ENCODE measurements at places on chromosomes 11 and 22.

- no peak for DNase-seq
These were observed 32.3 kb downstream of the RSPH14 start for GRCh38 chr22:23109441-23109978.

GRCh38 chr11:110786226-110786902 is 74.1 kb upstream of the ARHGAP20 start:
- DNase-seq, result no peak

DNA sequence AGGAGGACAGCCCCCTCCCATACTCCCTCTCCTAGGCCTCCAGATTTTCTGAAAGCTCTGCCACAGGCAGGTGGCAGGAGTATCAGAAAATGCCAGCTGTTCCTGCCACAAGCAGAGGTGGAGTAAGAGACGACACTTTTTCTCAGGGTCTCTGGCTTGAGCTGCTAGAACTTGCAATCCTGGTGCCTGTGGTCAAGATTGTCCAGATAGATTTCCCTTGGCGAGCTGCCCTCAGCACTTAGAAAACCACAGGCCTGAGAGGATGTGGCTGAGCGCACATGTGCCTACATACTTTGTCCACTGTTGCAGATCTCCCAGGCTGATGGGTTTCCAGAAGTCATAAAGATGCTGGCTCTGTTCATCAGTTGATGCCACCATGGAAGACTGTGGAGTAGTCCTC is 65.7 kb upstream of the NAV2 start:
- no peak for DNase-seq

DNA sequence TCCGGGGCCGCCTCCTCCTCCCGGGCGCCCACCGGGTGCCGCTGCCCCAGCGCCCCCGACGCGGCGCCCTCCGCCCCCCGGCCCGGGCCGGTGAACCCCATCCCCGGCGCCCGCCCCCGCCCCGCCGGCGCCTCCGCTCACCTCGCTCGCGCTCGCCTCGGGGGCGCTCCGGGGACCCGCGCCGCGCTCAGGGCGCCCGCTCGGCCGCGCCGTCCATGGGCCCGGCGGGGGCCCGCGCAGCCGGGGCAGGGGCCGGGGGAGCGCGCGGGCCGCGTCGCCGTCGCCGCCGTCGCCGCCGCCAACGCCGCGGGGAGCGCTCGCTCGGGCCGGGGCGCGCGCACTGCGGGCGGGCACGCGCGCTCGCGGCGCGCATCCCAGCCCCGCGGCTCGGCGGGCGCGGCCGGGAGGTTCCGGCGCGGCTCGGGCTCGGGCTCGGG is 293 bp downstream of the DUSP8 start:
- no peak for DNase-seq

DNA sequence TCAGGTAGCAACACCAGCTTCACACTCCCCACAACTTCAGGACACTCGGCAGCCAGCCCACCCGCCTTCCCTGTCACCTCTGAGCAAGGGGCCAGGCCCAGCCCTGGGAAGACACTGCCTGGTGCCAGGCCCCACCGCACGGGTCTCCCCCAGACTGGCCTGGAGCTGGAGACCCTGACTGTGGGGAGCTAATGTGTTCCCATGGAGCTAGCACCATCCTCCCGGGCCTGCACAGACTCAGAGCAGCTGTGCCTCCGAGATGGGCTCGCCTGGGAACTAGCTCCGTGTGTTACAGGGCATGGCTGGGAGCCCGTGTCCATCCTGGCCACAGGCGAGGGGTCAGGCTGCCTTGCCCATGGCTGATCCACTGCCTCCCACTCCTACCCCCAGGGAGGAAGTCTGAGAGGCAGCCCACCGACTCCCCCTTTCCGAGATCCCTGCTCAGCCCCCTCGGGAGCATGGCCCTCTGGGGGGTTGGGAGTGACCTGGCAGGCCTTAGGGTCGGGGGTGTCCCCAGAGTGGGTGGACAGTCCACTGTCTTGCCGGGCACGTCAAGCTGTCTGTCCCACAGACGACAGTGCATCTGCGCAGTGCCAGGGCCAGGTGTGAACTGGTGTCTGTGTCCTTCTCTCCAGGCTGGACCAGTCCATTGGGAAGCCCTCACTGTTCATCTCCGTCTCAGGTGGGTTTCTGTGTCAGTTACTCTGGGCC is 76.7 kb upstream of the KCNQ1OT1 start:
- DNase-seq, result no peak

- no peak for DNase-seq
These were observed 1.2 kb upstream of the CD59 start for GRCh38 chr11:33737362-33737821.

GRCh38 chr11:36333897-36334296 is 37.8 kb downstream of the PRR5L start:
- no peak for DNase-seq

GRCh38 chr11:19906126-19906525 is 193.5 kb downstream of the NAV2 start:
- no peak for DNase-seq

DNA sequence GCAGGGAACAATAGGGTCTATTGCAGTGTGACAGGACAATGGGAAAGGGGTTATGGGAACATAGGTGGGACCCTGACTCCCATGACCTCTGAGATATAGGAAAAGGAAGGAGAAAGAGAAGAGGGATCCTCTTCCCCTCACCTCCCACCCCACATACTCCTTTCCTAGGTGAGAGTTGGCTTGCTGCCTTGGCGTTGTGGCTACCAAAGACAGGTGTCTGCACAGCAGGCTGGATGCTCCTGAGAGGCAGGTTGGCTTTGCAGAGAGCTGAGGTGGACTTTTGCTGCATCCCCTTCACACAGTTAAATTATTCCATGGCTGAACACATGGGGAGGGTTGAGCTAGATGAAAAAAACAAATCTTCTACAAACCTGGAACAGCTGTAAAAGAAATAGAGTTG is 80.7 kb downstream of the SYT9 start:
- peak; percentile 47 for DNase-seq

- no peak for DNase-seq
These were observed 10.1 kb upstream of the BTBD10 start for GRCh38 chr11:13473013-13473722.

- DNase-seq, result no peak
These were observed 47.3 kb downstream of the QSER1 start for GRCh38 chr11:32939866-32940265.

DNA sequence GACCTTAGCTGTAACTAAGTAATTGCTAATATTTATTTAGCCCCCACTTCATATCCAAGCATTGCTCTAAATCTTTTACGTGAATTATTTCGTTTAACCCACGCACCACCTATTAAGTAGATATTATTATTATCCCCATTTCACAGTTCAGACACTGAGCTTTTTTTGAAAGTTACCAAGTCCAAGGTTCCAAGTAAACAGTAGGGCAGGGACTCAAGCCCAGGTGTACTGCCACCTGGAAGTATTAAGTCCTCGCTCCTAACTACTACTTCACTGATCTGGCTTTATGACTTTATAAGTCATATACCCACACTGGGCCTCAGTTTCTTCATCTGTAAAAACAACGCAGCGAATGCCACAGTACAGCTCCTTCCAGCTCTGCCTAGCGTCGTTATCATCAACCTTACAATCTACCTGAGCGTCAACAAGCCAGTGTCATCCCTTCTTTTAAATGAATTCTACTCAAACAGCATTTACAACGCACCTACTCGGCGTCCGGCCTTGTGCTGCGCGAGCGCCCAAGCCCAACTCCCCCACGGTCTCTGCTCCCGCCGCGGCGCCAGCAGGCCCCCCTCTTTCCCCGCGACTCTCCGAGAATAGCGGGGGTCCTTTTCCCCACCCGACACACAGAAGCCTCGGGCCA is 624 bp downstream of the TMEM41B start:
- peak; percentile 21 for DNase-seq

DNA sequence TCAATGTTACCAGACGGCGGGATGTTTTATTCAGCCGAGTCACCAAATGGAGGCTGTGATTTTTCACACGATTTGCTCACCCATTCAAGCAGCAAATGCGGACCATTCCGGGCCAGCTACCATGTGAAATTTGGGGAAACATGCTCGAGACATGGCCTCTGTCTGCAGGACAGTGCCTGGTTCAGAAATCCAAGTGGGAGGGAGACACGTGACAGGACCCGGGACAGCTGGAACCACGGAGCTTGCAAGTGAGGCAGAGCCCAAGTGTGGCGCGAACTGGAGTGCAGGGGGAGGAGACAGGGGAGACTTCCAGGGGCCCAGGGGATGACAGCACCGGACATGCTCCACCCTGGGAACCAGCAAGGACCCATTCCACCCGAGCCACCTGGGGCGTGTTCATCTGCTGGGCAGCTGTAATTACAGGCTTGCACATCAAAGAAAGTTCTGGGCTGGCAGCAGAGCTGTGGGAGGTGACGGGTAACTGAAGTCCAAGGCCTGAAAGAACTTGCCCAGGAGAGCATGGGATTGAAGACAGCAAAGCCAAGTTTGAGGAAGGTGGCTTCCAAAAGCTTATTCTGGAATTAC is 16.5 kb downstream of the CERK start:
- no peak for DNase-seq

DNA sequence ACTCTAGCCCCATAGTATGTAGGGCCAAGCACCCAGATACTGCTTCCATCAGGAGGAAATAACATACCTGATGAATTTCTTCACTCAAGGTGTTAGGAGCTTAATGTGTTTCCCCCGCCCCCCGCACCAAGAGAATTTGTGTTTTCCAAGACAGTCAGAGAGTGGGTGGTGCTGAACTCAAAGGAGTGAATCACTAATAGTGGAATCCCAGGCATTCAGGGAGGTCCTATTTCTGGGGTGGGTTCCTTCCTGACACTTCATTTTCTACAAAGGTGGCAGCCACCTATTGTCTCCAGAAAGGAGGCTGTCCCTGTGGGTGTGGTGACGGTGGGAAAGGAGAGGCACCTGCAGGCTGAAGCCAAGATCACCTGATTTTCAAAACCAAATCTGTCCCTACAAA is 50.8 kb upstream of the ELF5 start:
- no peak for DNase-seq

DNA sequence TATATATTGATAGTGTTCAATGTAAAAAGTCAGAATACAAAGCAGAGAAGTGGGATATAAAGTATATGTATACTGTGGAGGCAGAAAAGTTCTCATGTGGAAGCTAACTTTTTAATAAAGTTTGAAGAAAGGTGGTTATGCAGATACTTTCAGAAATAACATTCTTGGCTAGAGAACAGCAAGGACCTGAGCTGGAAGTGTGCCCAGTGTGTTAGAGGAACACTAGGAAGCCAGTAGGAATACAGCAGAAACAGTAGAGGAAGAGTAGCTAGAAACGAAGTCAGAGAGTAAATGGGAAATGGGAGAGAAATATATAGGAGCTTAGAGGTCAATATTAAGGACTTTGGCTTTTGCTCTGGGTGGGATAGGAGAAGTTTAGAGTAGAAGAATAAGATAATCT is 464.9 kb upstream of the CCDC90B start:
- DNase-seq, result no peak

- DNase-seq, result no peak
These were observed 111.8 kb downstream of the MPPED2 start for GRCh38 chr11:30474151-30474954.

GRCh38 chr22:35197886-35198285 is 59.4 kb upstream of the HMGXB4 start:
- no peak for DNase-seq

- DNase-seq, result no peak
These were observed 3.1 kb upstream of the PTGDR2 start for GRCh38 chr11:60858731-60859464.

GRCh38 chr11:113623114-113623513 is 83.0 kb downstream of the TMPRSS5 start:
- no peak for DNase-seq

DNA sequence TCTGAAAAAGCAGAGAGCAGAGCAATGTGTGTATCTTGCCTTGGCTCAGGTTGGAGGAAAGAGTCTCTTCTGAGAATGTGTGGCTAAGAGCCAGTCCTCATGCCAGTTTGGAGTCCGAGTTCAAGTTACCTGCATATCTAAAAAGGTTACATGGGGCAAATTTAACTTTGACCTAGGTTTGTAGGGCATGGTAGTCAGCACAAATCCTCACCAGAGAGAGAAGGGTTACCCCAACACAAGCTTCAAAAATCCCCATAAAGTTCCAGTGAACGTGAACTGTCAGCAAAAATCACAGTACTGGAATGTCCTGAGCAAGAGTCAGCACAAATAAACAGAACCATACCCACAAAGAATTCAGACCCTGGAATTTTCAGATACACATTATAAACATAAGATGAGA is 13.8 kb downstream of the SDHD start:
- DNase-seq, result no peak

GRCh38 chr11:35590412-35590811 is 27.8 kb upstream of the FJX1 start:
- no peak for DNase-seq

GRCh38 chr11:77067861-77068443 is 1.2 kb downstream of the CAPN5 start:
- no peak for DNase-seq

DNA sequence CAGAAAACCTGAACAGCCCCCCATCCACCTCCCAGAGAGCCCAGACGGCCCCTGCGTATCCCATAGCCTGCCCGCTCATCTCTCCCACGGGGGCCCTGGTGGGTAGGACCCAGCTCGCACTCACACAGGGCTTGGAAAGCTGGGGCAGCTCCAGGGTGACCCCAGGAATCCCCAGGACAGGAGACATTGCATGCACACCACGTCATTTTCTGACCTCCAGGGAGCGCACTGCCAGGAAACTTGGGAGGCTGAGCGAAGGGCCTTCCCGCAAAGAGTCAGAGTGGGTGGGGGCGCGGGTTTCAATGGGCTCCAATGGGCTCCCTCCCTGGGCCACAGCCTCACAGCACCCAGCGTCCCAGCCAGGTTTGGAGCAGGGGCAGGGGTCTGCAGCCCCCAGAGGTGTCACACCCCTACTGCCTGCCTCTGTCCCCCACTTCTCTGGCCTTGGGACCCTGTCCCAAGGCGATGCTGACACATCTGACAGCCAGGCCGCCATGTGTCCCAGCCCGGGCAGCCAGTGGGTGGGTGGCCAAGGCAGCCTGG is 8.2 kb upstream of the SYT8 start:
- DNase-seq, result peak; percentile 3

DNA sequence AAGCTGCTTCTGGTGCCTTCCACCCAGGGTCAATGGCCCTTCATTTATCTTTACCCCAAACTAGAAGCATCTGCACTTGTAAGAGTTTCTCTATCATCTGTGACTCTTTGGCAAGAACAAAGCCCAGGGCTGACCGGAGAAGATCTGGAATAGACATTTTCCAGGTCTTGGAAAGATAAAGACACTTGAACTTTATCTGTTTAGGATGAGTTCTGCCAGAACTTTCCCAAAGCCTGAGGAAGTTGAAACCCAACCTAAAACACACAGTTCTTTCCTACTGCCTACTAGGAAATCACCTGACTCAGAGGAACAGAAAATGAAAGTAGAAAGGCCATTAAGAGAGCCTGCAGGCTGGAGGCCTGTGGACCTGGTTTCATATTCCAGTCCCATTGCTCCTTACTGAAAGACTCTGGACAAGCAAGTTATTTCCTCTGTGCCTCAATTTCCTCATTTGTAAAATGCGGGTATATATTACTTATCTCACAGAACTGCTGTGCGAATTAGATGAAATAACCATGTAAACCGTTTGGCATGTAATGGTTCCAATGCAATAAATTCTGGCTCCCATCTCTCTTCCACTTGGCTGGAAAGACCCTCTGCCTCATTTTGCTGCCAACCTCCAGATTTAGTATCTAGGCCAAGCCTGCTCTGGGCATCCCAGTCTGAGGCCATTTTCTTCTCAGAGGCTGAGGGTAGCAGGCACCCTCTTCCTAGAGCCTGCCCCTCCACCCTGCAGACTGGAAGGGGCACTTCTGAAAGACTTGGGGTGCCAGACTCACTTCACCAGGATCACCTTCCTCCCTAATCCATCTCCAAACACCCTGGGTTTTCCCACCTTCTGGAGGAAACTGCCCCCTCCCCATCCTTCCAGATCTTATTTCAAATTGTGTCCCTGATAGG is 1.2 kb downstream of the UBE2L6 start:
- DNase-seq, result peak; percentile 2

All from NCI-H345 (cell line).